ENCODE measurements at places on chromosomes 2 and 18.
A peak's percentile ranks its signal among the peaks of the same experiment; 100 is the strongest.

DNA sequence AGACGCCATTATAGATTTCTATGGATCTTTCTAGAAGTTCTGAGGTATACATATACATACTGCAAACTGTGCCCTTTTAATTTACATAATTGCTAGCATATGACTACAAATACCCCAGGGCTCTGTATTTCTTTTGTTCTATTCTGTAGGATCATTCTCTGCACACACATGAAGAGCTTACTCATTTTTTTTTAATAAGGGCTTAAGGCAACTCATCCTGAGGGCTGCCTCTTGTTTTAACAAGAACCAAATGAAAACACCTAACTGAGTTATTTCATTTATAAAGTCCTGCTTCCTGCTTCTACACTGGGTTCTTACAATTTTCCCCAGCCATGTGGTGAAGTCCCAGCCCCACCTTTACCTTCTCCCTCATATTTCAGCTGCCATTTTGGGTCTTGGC, 390.5 kb downstream of the IRS1 start:
- no peak overlapping the region for H3K27ac ChIP-seq
- no peak for DNase-seq
- no peaks in the 10 kb centered on the region for H3K36me3 ChIP-seq
- no peak overlapping the region for H3K4me3 ChIP-seq

GRCh38 chr18:3898861-3899613, 449.1 kb downstream of the TGIF1 start:
- H3K4me3 ChIP-seq, result no peak overlapping the region
- no peaks in the 10 kb centered on the region for H3K4me1 ChIP-seq
- no peaks in the 10 kb centered on the region for H3K36me3 ChIP-seq

- H3K27ac ChIP-seq, result no peak overlapping the region
- no peaks in the 10 kb centered on the region for H3K36me3 ChIP-seq
- DNase-seq, result no peak
Observed at GRCh38 chr2:153963256-153963655, 91.5 kb downstream of the GALNT13 start.

GRCh38 chr2:27320958-27321543, 1.8 kb downstream of the MPV17 start:
- peaks cover 17% of the 10 kb centered on the region for H3K4me1 ChIP-seq
- peaks cover 5% of the 10 kb centered on the region for H3K36me3 ChIP-seq
- H3K27me3 ChIP-seq, result no peaks in the 10 kb centered on the region
- H3K27ac ChIP-seq, result no peak overlapping the region
- H3K4me3 ChIP-seq, result peak overlapping the region; percentile 99

DNA sequence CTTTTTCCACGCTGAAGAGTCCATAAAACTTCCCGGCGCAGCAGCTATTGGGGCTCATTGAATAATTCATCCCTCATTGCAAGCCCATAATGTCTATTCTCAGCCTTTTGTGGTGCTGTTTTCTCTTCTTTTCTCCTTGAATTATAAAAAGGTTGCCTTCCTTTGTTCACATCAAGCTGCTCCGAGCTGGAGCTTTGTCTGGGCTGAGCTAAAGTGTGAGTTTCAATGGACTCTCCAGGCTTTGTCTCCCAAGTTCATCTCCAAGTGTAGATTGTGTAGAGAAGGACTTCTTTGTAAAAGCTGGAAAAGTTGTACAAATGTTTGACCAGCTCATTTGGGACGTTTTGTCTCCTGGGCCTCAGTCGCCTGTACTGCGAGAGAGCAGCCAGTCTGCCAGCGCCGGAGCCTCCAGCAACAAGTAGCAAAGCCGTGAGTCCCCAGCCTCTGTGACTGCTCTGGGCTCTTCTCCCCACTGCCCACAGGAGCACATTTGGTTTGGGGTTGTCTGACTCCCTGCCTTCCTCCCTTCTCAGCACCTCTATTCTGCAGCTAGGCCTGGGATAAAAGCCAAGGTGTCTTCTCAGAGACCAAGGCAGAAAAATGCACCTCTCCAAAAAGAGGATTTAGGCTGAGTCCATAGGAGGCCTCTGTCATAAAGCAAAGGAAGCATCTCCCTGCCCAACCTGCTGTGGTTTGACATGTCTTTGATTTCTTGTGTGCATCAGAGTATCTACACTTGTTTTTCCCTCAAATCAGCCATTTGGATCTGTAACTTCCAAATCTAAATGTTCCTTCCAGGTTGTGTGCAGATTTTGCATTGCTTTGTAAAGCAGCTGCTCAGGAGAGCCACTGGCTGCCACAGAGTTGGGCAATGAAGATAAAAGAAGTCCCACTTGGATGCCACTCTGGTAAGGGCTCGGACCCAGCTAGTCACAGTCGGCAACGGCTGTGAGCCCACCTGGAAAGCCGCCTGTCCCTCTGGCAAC, 6.4 kb downstream of the PAX3 start:
- H3K27me3 ChIP-seq, result peaks cover 95% of the 10 kb centered on the region
- H3K4me1 ChIP-seq, result peaks cover 19% of the 10 kb centered on the region
- H3K4me3 ChIP-seq, result no peak overlapping the region
- H3K27ac ChIP-seq, result no peak overlapping the region
- DNase-seq, result no peak

GRCh38 chr18:12928641-12929040, 19.2 kb upstream of the SEH1L start:
- no peaks in the 10 kb centered on the region for H3K36me3 ChIP-seq
- no peak overlapping the region for H3K27ac ChIP-seq
- H3K27me3 ChIP-seq, result peaks cover 11% of the 10 kb centered on the region
- DNase-seq, result no peak

DNA sequence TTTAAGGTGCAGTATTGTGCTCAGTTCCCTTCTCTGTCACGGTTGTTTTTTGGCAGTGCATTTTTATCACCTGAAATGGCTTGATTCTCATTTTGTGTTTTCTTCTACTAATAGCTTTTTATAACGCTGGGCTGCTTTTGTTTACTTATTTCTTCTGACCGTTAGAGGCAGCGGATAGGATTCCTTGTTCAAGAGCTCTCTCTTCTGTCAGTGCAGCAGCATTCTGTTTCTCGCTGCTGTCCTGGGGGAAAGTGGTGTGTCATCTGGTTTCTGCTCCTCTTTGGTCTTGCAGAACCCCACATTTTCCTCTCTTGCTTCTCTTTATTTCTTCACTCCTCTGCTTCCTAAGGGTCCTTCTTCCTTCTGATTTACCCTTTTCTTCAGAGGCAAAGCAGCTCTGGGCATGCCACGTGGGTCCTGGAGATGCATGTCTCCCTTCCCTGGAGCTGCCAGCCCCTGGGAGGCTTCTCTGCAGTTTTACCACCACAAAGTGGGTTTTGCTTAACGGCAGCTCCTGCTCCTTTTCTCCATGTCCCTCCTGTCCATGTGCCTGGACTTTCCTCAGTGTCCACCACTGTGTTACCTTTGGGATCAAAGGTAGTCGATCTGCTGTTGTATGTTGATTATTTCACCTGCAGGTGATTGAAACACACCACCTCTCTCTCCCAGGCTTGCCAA, 47.3 kb upstream of the SNTG2 start:
- no peaks in the 10 kb centered on the region for H3K4me1 ChIP-seq
- no peaks in the 10 kb centered on the region for H3K27me3 ChIP-seq
- no peak overlapping the region for H3K27ac ChIP-seq
- no peaks in the 10 kb centered on the region for H3K36me3 ChIP-seq
- no peak for DNase-seq

GRCh38 chr2:226057365-226057764, 657.9 kb downstream of the NYAP2 start:
- H3K4me3 ChIP-seq, result no peak overlapping the region
- H3K36me3 ChIP-seq, result no peaks in the 10 kb centered on the region
- H3K27me3 ChIP-seq, result no peaks in the 10 kb centered on the region
- H3K4me1 ChIP-seq, result no peaks in the 10 kb centered on the region
- no peak overlapping the region for H3K27ac ChIP-seq
- DNase-seq, result no peak

DNA sequence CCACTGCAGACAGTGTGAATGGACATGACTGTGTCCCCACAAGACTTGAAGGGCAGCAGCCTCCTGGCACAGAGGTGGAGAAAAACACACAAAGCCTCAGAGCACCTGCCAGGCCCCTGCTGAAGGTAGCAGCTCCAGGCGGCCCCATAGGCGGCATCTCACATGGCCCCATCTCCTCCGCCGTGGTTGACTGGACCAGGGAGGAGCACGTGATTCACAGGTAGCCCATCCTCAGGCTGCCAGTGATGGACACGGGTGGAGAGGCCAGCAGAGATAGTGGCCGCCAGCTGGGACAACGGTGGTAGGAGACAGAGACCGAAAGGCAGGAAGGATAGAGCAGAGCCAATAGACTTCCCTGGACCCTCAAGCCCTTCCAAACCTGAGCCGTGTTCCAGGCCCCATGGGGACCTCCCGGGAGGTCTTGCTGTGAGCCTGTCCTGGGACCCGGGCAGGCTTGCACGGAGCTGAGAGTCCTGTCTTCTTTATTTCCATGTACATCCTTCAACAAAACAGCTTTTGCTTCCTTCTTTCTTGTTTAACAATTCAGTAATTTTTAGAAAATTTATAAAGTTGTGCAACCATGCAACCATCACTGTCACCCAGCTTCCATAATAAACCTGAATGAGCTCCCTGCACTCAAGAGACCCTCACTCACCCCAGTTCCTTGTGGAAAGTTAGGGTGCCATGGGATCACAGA, 26.9 kb downstream of the GPR55 start:
- H3K36me3 ChIP-seq, result no peaks in the 10 kb centered on the region
- peaks cover 33% of the 10 kb centered on the region for H3K27me3 ChIP-seq
- DNase-seq, result no peak
- H3K4me1 ChIP-seq, result peaks cover 17% of the 10 kb centered on the region
- H3K27ac ChIP-seq, result no peak overlapping the region
- no peak overlapping the region for H3K4me3 ChIP-seq

DNA sequence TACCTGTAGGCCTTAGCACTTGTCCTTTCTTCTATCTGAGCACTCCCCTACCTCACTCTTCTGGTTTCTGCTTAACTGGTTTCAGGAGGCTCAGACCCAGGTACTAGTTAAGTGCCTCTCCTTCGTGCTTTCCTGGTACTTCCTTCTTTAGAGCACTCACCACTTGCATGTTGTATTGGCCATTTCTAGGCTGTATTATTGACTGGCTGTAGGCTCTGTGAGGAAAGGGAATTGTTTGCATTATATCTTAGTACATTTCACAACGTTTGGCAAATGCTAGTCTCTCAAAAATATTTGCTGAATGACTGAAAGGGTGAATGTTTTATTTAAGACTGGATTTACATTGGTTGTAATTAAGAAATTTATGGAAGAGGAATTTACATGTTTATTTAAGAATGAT, 36.0 kb upstream of the SCN1A start:
- peaks cover 2% of the 10 kb centered on the region for H3K27me3 ChIP-seq
- H3K27ac ChIP-seq, result no peak overlapping the region
- no peaks in the 10 kb centered on the region for H3K4me1 ChIP-seq
- H3K4me3 ChIP-seq, result no peak overlapping the region
- no peak for DNase-seq
- no peaks in the 10 kb centered on the region for H3K36me3 ChIP-seq

DNA sequence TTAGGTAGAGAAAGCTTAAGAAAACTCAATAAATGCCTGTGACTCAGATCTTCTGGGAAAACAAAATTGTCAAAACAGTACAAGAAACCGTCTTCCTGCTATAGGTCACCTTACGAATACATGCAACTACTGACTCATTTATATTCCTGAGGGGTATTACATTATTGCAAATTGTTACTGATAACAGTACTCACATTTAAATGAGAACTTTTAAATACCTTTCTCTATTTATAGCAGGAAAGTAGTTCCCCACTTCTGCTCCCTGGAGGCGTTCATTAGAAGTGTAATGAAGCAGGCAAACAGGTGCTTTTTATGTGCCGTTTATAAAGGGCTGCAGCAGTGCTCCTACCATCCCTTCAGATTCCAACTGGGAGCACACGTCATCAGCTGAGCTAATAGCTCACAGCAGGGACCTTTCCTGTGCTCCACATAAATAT, 65.1 kb upstream of the RPRM start:
- no peak overlapping the region for H3K4me3 ChIP-seq
- H3K36me3 ChIP-seq, result no peaks in the 10 kb centered on the region
- DNase-seq, result no peak
- H3K4me1 ChIP-seq, result peaks cover 7% of the 10 kb centered on the region
- no peaks in the 10 kb centered on the region for H3K27me3 ChIP-seq
- H3K27ac ChIP-seq, result peak overlapping the region; percentile 24

DNA sequence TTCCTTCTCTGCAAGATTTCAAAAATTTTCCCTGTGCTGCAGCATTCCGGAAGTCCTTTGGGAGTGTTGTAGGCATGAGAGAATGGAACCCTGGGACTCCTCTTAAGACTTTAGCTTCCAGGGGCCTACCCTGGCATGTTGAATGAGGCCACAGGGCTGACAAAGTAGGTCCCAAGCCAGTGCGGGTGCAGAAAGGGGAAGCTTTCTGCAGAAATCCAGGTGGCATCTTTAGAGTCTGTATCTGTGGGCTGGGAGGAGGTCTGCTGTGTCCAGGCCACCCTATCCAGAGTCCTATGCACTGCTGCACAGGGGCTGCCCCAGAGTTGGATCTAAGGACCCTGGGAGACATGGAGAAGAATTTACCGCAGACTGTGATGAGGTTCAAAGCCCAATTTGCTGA, 1.9 kb upstream of the SIX2 start:
- H3K4me3 ChIP-seq, result no peak overlapping the region
- H3K27ac ChIP-seq, result no peak overlapping the region
- H3K27me3 ChIP-seq, result peaks cover 86% of the 10 kb centered on the region
- DNase-seq, result no peak
- peaks cover 7% of the 10 kb centered on the region for H3K4me1 ChIP-seq

- peaks cover 15% of the 10 kb centered on the region for H3K36me3 ChIP-seq
- peak within 1 kb of the TSS; percentile 81 for H3K4me3 ChIP-seq
- peaks cover 43% of the 10 kb centered on the region for H3K4me1 ChIP-seq
- no peaks in the 10 kb centered on the region for H3K27me3 ChIP-seq
Observed at GRCh38 chr18:46071653-46072375, at the start of gene PSTPIP2. Gene PSTPIP2 (minus strand): TSS chr18:46072260. CDS start chr18:46072188, 72 bp downstream.

- H3K4me1 ChIP-seq, result no peaks in the 10 kb centered on the region
- no peaks in the 10 kb centered on the region for H3K36me3 ChIP-seq
- no peak overlapping the region for H3K4me3 ChIP-seq
- no peak overlapping the region for H3K27ac ChIP-seq
Observed at GRCh38 chr2:202353430-202353829, 22.7 kb upstream of the BMPR2 start.

DNA sequence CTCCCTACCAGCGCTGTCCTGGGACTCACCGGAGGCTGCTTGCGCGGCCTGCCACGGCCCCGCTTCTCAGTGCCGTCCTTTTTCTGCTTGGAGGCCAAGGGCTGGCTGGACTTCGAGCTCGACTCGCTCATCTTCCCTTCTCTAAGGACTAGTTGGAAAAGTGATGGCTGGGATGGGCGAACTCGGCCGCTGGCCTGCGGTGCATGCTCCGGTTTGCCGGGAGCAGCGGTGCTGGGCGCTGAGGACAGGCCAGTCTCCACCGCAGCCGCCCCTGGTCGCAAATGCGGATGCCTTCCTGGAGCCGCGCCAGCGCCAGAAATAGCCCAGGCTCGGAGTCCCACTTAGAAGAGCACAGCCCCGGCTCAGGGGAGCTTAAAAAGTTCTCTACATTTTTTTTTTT, 3.1 kb downstream of the C2orf81 start:
- no peak for DNase-seq
- H3K27ac ChIP-seq, result no peak overlapping the region
- H3K4me1 ChIP-seq, result peaks cover 24% of the 10 kb centered on the region
- no peaks in the 10 kb centered on the region for H3K36me3 ChIP-seq
